ENCODE measurements at places on chromosomes 2 and 18. TPM values are rescaled to one million over a fixed set of nuclear protein-coding genes. Genes with fewer than 3 reads are reported as not detected.

- no peak for DNase-seq
Observed at GRCh38 chr2:64808092-64808491, 154.4 kb upstream of the SERTAD2 start.

DNA sequence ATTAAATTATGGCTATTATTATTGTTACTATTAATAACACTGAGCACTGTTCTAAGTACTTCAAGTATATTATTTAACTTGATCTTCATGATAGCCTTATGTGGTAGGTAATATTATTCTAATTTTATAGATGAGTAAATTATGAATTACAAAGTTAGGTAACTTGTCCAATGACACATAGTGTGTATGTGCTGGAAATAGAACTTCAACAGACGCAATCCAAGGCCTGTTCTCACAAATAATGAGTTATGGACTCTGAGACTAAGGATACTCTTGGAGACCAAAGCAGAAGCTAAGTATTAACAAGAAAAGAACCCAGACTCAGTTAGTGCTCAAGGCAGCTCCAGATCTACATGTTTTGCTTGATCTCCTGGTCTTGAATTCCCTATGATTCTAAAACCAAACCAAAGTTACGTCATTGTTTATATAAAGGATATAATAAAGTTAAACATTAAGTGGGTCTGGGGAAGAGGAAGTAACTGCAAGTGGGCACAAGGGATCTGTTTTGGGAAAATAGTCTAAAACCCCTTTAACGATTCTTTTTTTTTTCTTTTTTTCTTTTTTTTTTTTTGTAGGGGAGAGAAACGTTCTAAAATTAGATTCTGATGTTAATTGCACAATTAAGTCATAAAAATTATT, 211.3 kb downstream of the ERBB4 start:
- DNase-seq, result no peak

The GKN1 gene
- total RNA-seq, result not detected

- no peak for DNase-seq
Observed at GRCh38 chr2:44109166-44109565, 59.5 kb upstream of the PPM1B start.

DNA sequence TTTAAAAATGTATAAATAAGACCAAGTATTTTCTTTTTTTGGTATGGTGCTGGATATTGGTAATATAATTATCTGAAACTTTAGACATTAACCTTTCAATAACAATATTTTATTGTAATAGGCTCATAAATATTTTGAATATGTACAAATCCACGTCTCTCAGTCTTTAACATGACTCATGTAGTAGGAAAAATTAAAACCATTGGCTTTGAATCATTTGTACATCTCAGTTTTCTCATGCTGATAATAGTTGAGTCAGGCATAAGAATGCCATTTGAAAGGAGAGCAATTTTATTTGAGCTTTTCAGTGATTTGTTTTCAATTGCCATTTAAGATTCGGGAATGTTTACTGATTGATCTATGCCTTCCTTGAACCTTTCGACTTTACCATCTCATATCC, 364.8 kb downstream of the TGIF1 start:
- DNase-seq, result no peak

DNA sequence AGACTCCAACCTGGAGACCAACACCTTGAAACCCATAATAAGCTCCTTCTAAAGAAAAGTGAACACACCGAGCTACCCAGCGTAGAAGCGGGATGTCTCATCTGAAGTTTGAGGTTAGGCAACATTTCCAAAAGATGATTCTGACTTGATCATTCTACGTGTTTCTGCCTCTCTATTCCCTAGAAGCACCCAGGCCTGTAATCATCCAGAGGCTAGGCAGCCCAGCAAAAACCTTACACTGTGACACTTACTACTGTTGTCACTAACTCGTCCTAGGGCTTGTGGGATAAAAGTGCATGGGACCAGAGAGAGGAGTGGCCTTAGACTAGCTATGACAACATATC, 1.4 kb downstream of the ZBTB14 start:
- no peak for DNase-seq

DNA sequence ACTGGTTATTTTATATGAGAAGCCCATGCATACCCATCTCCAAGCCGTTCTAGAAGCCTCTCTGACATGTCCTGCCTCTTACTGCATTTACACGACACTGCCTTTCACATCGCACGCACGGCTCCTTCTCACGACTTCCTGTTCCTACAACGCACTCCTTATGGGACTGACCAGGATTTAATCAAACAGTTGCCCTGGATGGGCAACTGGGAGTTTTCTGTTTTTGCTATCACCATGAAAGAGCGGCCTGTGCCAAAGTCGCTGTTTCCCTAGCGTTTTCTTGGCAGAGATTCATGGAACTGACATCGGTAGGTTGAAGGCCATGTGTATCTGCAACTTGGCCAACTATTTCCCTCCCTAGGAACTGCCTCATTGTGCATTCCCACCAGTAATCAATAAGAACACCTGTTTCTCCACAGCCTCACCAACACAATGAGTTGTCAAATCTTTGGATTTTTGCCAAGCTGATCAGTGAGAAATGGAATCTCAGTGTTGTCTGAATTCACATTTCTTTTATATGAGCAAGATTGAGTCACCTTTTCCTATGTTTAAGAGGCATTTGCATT, 97.2 kb upstream of the OTOS start:
- DNase-seq, result no peak

Data from upper lobe of left lung (tissue), 6 donors.